ENCODE measurements at places on chromosomes 7 and 10. TPM values are rescaled to one million over a fixed set of nuclear protein-coding genes. Genes with fewer than 3 reads are reported as not detected.

The PIP gene
- not detected for total RNA-seq

The MAGI2 gene
- total RNA-seq, result 51.5 TPM

The HTR7 gene
- total RNA-seq, result 6.0 TPM

The SPDYE2 gene
- 2.6 TPM for total RNA-seq

The ADAM22 gene
- 5.5 TPM for total RNA-seq

The CUBN gene
- 1.4 TPM for total RNA-seq

The ABCB1 gene
- 8.7 TPM for total RNA-seq

The NEBL gene
- 30.6 TPM for total RNA-seq

The ODAD2 gene
- total RNA-seq, result 6.5 TPM

The ADRA2A gene
- 0.24 TPM for total RNA-seq

The RASSF4 gene
- total RNA-seq, result 16.9 TPM

The ASB10 gene
- total RNA-seq, result not detected

The COL1A2 gene
- total RNA-seq, result 19,645 TPM

The SFRP4 gene
- total RNA-seq, result 3.4 TPM

The CALHM2 gene
- total RNA-seq, result 7.2 TPM

The BLNK gene
- total RNA-seq, result 6.7 TPM

The SFTPA1 gene
- 0.48 TPM for total RNA-seq

The MMP21 gene
- total RNA-seq, result not detected

The FAM170B gene
- total RNA-seq, result not detected

The C1GALT1 gene
- 27.7 TPM for total RNA-seq

The UTF1 gene
- not detected for total RNA-seq

The ZNF107 gene
- total RNA-seq, result 11.6 TPM

The MSMB gene
- not detected for total RNA-seq
